ENCODE measurements at places on chromosomes 5 and 9. TPM values are rescaled to one million over a fixed set of nuclear protein-coding genes. Genes with fewer than 3 reads are reported as not detected.

PCDHGA6 gene
- total RNA-seq: 8.8 TPM

RANBP6 gene
- total RNA-seq: 14.0 TPM

NR5A1 gene
- not detected for total RNA-seq

SMIM33 gene
- not detected for total RNA-seq

C9orf152 gene
- total RNA-seq: not detected

SPINK7 gene
- not detected for total RNA-seq

IL4 gene
- total RNA-seq: not detected

CARTPT gene
- total RNA-seq: not detected

IL5 gene
- not detected for total RNA-seq

EPB41L4A gene
- 38.6 TPM for total RNA-seq

LOX gene
- total RNA-seq: 125 TPM

GRCh38 chr9:115022760-115023434, 92.5 kb upstream of the TNFSF8 start:
- no peak for DNase-seq

- DNase-seq: no peak
These were observed 2.9 kb downstream of the B4GALT1 start for GRCh38 chr9:33164138-33164809.

- DNase-seq: no peak
These were observed 706.6 kb upstream of the ACO1 start for GRCh38 chr9:31677877-31678276.

GRCh38 chr5:77850536-77851175, 74.5 kb upstream of the TBCA start:
- DNase-seq: no peak

DNA sequence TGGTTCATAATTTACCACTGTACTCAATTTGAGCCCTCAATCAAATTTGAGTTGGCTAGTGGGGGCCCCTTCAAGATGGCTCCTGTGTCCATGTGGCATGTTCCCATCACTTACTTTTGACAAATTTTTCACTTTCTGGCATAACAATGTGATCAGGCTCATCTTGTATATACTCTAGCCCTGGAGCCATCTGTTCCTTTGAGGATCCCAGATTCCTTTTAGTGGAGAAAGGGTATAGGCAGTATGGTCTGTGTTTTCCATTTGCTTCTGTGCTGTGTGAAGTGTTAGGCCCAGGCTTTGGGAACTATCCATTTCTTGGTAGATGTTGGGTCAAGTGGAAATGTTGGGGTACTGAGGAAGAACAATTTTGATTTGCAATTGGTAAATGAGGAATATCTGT, 45.7 kb downstream of the SH3GL2 start:
- no peak for DNase-seq

DNA sequence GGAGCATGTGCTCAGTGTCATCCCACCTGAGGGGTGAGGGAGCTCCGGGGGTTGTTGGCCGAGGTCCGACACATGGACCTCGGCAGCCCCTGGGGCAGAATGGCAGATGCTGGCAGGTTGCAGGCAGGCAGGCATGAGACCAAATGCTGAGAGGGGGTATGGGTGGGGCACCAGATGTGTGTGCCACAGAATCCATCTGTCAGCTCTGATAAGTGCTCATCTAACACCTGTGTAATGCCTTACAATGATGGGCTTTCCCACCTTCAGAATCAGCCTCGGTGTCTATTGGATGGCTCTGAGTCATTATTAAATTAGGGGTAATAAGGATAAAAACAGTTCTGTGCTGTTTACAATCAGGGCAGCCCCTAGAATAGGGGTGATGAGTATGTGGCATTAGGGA, 73.1 kb upstream of the SAP30L start:
- DNase-seq: no peak

GRCh38 chr9:110588296-110588695, 8.8 kb upstream of the SVEP1 start:
- DNase-seq: no peak

DNA sequence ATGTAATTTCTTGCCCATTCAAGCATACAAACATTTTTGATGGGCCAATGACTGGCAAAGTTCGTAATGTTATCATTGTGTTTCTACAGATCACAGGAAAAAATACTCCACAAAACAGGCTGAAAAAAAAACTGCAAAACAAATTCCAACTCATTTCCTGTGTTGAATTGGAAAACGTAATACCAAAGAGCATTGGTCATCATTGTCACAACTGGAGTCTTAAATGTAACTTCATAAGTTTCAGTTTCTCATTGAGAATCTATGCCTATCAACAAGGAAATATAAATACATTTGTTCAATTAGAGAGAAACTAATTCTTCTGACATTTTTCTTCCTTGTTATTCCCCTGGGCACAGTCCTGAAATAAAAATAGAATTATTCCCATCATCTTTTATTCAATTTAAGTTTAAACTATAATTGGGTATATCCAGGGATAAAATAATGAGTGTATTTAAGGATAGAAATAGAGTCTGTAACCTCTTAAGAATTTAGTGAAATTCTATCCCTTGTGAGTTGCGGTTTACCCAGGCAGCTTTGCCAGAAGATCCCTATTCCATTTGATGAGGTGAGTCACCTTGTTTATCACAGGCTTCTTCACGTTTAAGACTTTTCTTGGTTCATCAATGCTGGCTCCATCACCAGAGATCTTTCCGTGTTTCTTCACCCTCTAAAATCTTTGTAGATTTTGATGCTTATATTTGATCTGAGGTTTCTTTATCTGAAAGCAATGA, 112.7 kb upstream of the ITGA1 start:
- DNase-seq: no peak

DNA sequence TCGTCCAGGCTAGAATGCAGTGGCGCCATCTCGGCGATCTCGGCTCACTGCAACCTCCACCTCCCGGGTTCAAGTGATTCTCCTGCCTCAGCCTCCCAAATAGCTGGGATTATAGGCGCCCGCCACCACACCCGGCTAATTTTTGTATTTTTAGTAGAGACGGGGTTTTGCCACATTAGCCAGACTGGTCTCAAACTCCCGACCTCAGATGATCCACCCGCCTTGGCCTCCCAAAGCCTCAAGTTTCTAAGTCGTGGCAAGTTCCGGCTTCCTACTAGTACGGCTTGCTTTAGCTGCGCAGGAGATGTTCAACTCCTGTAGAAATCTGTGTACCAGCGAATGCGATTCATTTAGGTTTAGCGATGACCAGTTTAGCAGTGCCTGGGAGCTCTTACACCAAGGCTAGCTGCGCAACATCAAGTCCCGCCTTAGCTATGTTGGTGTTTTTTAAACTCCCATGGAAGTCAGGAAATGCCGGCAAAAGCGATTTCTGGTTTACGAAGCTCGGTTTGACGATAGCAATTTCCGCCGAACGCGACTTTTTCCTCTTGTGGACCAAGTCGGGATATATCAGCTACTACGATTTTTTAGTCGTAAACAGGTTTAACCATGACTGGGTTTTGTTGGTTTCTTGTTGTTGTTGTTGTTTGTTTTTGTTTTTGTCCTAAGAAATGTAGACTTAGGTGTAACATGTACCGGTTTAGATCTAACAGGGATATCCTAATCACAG, 46.4 kb downstream of the ANXA2R start:
- DNase-seq: no peak

DNA sequence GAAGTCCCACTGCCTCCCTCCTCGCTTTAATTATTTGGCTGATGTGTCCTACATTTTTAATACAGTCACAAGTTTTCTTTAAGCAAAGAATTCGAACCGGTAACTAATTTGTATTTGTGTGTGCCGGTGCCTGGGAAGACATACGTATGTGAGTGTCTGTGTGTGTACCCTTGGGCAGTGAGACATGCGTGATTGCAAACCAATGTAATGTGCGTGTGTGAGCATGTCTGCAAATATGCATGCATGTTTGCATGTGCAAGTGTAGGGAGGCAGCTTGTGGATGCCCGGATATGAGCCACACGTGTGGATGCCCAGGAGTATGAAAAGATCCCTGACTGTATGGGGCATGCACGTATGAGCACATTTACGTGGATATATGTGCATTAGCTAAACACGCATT, 44.4 kb upstream of the NEK6 start:
- DNase-seq: no peak

- DNase-seq: no peak
These were observed 75.1 kb upstream of the RGMB start for GRCh38 chr5:98698359-98698758.

DNA sequence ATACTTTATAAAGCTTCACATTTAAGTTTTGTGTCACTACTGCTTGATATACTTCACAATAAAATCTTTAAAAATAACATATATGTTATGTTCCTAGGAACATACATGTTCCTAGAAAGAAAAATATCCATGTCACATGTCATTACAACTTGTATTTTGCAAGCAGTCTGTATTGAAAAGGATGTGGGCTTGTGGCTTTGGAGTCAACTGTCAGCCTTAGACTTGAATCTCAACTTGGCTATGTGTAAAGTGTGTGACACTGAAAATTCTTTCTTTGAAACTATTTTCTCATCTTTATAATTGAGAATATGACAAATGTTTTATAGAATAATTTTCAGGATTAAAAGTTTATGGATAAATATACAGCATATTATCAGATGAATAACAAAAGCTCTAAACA, 273.1 kb downstream of the KIAA0825 start:
- DNase-seq: no peak

DNA sequence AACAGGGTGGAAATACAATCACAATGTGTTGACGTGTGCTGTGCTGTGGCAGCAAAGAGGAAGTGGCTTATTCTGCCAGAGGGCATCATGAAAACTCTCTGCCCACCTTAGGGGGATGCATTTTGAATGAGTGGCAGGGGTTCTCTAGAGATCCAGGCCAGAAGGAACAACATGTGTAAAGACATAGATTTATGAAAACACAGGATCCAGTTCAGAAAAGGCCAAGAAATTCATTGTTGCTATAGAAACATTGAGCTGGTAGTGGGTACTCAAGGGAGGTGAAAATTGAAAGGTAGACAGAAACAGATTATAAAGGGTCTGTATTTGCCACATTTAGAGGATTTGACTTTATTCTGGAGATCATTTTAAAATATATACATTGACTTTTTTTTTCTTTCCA, 417.7 kb downstream of the ENC1 start:
- DNase-seq: no peak

- DNase-seq: no peak
These were observed 33.6 kb upstream of the HRH2 start for GRCh38 chr5:175624316-175624715.

- DNase-seq: no peak
These were observed 8.3 kb downstream of the COL15A1 start for GRCh38 chr9:98951967-98952366.

DNA sequence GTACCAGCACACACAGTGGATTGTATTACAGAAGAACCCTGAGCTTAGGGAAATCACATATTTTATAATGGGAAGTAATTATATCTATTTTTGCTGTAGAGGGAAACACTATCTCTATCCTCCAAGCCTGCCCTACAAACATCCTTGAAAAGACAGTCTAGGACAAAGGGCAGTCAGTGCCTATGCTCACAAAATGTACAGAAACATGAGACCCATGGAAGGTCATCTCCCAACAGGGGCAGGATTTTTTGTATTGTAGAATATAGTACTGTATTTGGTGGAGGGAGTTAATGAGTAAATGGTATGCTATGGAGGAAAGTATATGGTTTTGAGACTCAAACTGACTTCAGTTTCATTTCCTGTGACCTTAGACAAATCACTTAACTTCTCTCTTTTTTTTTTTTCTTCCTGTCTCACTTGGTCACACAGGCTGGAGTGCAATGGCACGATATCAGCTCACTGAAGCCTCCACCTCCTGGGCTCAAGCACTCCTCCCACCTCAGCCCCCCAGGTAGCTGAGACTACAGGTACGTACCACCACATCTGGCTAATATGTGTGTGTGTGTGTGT, 5.8 kb upstream of the RAB14 start:
- no peak for DNase-seq

GRCh38 chr5:153350175-153350883, 140.1 kb upstream of the GRIA1 start:
- no peak for DNase-seq

DNA sequence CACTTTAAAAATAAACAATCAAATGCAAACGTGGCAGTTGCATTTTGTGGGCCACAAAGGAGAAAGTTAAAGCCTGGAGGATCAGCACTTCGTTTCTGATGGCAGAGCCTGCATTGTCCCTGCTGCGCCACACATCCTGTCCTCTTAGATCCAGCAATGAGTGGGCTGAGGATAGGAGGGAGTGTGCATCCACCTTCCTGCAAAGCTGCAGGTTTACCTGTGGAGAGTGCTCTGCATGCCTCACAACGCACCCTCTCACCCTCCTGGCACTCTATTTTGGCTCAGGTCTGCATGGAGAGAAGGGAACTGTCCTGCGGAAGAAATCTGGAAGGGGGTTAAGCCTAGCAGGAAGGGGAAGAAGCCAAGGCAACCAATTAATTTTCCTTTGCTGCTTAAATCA, 212.2 kb upstream of the SLC24A2 start:
- DNase-seq: no peak

DNA sequence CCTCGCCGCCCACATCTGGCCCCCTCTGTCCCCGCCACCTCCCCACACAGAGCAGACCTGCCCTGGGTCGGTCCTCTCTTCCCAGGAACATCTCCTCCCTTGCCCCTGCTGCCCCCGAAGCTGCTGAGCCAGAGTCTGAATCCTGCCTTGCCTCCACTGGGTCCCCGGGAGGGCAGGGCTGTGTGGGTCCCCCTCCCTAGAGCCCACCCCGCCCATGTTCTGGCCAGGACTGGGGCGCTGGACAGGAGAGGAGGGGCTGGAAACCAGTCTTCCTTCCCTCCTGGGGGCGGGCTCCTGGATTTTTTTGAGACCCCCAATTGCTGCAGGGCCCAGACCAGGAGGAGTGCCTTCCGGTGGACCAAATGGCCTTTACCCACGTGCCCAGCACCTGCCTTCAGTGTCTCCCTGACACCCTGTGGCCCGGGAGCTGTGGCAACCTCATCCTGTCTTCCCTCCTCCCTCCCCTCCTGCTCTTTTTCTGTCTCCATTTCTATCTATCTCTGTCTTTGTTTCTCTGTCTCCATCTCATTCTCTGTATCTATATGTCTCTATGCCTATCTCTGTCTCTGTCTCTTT, 12.1 kb downstream of the MRPL36 start:
- DNase-seq: peak; percentile 53

DNA sequence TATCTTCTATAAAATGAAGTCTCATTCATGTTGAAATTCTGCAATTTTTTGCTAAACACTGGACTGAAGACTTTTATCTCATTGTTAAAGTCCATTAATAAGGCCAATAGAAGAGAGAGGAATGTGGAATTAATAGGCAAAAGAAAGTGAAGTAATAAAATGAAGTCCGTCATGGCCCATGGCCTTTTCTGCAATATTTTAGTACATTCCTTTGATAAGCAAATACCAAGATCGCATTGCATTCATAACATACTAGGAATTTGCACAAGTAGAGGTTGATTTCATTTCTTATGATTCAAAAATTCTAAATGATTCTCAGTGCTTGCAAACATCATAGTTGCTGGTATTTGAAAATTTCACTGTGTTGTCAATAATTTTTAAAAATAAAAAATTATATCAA, 664.0 kb downstream of the NR2F1-AS1 start:
- DNase-seq: no peak

- DNase-seq: no peak
These were observed 30.7 kb upstream of the SMC5 start for GRCh38 chr9:70228118-70228517.

GRCh38 chr9:122562134-122562760, 9.3 kb downstream of the OR1N2 start:
- DNase-seq: no peak

GRCh38 chr5:90263102-90263820, 146.3 kb downstream of the CETN3 start:
- no peak for DNase-seq

- DNase-seq: no peak
These were observed 24.2 kb downstream of the JADE2 start for GRCh38 chr5:134549714-134550113.
